ENCODE measurements at places on chromosomes 7 and 10.

GRCh38 chr10:43680035-43680434, 31.4 kb upstream of the ZNF32 start:
- DNase-seq: no peak

- DNase-seq: no peak
Measured at GRCh38 chr7:88256906-88257305, 37.1 kb upstream of the SRI start.

GRCh38 chr7:28442540-28443420, 30.5 kb downstream of the CREB5 start:
- DNase-seq: no peak

- no peak for DNase-seq
Measured at GRCh38 chr7:54743580-54743979, 15.4 kb downstream of the SEC61G start.

GRCh38 chr10:92407305-92408016, 116.5 kb downstream of the MARCHF5 start:
- no peak for DNase-seq

DNA sequence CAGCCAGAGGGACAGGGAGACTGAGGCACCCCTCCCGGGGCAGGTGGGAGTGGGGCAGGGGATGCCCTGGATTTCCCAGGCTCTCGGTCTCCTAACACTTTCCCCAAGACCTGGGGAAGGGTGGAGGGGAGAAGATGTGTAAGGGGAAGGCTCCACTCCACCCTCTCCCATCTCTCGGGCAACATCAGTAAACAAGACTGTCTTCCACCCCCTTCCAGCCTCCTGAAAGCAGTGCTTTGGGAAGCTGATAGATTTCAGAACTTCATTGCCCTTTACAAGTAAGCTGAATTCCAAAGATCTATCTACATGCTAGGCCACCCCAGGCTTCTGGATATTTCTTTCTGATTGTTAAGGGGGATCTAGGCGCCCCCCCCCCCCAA, 3.7 kb downstream of the FLNC start:
- no peak for DNase-seq

GRCh38 chr7:156234666-156235494, 405.7 kb upstream of the RNF32 start:
- DNase-seq: no peak

DNA sequence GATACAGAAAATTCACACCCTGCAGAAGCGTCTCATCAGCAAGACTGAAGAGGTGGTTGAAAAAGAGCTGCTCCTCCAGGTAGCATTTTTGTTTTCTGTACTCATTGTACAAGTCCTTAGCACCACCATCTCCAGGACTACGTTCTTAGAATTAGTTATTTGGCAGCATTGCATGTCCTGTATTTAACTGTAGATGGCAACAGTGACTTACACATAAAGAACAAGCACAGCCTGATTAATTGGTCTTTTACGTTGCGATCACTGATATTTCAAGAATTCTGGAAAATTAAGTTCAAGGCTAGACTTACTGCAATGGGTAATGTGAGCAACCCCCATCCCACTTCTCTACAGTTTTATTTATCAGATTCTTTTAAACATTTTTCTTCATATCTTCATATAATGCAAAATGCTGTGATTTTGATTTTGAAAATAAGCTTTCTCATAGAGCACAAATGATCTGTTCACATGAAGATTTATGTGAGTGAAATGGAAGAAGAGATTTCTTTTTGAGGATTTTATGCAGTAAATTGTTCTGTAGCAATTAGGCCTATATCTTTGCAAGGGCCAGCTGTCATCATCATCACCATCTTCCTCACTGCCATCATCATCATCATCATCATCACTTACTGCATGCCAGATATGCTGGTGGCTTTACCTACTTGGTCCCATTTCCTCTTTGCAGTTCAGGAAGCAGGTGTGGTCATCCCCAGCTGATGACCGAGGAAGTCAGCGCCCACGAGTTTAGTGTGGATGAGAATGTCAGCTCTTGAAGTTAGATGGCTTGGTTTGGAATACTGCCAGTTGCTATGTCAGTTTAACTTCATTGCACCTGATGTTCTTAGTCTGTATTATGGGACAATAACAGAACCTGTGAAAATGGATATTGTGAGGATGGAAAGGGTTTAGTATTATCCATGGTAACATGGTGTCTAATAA, 53.4 kb downstream of the CFAP58 start:
- DNase-seq: no peak

DNA sequence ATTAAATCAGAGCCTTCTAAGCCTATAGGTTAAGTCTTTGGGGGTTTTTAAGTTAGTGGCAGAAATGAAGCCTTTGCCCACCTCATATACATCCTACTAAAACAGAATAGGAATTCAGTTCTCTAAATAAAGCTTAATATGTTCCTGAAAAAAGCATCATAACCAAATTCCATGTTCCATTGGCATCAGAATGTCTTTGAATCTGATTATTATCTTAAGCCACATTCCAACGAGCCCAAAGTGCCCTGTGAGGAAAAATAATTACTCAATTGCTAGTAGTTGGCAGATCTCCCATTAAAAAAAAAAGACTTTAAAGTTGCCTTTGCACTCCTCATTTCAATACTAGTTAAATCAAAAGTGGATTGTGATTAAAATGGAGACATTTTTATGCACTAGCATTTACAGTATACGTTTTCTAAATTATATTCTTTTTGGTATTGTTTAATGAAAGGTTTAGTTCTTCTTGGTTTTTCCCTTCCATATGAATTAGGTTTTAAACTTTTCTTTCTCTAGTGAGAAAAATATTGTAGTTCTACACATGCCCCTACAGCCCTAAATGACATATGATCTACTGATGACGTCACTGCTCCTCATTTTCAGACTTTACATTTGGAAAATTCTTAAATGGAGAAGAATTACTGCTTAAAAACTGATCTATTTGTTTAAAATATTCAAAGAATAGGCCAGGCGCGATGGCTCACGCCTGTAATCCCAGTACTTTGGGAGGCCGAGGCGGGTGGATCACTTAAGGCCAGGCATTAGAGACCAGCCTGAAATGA, 54.3 kb upstream of the CABCOCO1 start:
- DNase-seq: no peak

DNA sequence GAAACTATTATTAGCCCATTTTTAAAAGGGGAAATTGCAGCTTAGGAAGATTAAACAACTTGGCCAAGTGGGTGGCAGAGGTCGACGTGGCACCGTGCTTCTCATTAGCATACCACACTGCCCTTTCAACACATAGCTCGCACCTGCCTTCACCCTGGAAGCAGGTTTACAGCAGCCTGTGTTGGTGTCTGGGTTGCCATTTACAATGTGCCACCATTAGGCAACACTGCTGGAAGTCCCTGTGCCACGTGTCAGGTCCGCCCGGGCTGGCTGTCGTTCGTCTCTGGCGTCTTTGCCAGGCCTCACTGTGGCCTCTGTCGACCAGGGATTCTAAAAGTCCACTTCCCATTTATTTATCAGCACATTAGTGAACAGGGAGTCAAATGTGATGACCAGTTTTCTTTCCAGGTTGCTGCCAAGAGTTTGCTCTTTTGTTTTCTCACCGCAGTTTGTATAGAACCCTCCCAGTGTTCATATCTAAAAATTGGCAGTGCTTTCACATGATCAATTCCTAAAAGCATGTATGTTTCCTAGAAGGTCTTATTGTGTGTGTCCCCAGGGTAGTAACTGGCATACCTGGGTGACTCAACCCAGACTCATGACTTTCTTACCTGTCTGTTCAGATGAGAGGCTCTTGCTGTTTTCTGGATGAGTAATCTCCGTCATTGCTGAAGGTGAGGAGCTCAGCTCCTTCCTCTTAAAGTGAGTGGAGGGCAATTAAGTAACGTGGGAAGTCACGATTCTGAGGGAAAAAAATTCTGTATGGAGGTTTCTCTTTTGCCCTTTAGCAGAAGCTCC, 9.2 kb downstream of the INSIG1 start:
- DNase-seq: no peak

GRCh38 chr7:30470771-30471170, 7.8 kb downstream of the NOD1 start:
- DNase-seq: no peak

DNA sequence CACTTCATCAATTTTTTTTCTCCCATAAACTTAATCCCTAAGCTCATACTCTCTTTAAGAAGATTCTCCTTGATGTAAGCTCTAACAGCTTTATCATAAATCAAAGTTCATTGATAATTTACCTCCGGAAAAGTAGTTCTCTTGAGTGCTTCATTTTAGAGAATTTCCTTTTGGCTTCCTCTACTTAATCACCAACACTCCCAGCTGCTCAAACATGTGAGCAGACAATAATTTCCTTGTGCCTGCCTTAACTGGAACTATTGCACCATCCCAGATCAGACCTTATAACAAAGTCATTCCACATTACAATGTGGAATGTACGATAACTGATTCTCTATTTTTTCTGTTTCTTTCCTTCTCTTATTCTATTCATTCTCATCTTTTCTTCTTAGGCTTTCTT, 5.9 kb downstream of the FEZF1 start:
- no peak for DNase-seq

GRCh38 chr7:127337581-127337980, 54.9 kb downstream of the ZNF800 start:
- DNase-seq: no peak

GRCh38 chr10:13722747-13723653, 136.2 kb downstream of the PRPF18 start:
- no peak for DNase-seq

DNA sequence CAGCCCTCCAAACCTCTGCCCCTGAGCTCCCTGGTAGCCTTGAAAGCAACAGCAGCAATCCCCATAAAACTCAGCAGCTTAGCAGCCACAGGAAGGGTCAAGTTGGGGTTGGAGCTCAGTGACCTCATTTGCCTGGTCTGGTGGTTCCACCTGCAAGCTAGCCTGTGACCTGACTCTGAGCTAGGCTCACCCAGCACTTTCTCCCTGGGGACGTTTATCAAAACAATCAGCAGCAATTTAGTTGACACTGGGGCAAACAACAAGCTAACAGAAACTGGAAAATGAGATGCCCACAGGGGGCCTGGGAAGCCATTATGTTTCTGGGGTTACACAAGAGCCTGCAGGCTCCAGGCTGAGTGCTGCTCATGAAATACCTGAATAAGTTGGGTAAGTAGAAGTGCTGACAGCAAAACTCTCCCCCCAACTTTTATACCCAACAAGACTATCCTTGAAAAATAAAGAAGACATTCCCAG, 22.4 kb upstream of the CRYGN start:
- DNase-seq: no peak

DNA sequence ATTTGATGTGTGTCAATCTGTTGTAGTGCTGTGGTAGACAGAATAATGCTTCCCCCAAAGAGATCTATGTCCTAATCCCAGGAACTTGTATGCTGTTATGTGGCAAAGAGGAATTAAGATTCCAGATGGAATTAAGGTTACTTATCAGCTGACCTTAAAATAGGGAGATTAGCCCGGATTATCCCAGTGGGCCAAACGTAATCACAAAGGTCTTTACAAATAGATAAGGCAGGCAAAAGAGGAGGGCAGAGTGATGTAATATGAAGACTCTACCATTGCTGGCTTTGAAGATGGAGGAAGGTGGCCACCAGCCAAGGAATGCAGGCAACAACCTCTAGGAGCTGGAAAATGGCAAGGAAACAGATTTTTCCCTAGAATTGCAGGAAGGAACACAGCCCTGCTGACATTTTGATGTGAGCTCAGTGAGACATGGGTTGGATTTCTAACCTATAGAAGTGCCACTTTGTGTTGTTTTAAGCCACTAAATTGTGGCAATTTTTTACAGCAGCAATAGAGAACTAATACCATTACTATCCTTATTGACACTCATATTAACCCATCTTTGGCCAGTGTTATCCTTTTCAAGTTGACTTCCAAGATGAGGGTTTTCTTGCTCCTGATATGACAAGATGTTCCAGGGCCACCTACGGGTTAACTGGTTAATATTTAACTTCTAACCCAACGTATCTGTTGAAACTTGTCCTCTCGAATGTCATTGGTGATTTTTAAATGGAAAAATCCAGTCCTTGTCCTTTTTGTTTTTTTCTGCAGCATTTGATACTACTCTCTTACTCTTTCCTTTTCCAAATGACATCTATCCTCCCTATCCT, 29.3 kb downstream of the CYCS start:
- DNase-seq: no peak

DNA sequence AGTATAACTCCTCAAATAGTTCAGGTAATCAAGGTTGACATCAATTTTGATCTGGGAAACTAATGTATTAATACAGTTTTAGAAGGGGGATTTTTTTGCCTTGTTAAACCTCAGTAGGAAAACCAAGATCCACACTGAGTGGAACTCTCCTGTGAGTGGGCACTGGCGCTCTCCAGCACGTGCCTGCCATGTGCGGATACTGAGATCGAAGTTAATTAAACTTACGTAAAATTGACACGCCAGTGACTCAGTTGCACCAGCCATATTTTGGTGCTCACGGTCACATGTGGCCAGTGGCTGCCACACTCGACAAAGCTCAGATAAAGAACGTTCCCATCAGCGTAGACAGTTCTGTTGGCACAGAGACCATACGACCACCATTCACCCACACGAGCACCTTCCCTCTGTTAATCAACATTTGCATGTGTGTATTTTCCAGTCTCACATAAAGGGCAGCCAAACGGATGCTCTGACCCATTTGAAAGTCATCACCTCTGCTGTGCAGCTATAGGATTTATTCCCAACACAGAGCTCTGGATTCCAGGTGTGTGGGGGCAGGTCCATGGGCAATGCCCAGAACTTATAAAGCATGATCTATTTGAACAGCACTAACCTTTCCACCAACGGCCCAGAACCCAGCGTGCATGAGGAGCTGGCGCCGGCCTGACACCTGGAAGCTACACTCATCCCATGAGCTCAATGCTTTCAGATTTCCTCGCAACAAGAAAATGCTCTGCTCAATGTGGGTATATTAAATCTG, 77.7 kb downstream of the VIPR2 start:
- DNase-seq: no peak

DNA sequence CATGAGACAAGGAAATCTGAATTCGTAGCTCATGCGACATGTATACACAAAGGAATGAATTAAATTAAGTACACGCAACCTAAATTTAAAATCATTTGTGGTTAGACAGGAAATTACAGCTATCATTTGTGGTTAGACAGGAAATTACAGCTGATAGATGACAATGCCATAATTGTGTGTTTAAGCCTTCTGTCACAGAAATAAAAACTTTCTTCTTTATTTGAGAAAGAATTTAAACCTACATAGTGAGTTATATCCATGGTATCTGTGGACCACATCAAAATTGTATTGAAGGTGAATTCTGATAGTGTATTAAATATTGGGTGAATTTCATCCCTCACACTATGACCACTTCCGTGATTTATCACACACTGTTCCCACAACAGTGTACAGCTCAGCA, 362.9 kb downstream of the MAGI2 start:
- DNase-seq: no peak

GRCh38 chr10:8037941-8038894, 16.3 kb upstream of the GATA3 start:
- DNase-seq: no peak

GRCh38 chr7:1853986-1854865, 184.1 kb downstream of the ELFN1 start:
- no peak for DNase-seq

DNA sequence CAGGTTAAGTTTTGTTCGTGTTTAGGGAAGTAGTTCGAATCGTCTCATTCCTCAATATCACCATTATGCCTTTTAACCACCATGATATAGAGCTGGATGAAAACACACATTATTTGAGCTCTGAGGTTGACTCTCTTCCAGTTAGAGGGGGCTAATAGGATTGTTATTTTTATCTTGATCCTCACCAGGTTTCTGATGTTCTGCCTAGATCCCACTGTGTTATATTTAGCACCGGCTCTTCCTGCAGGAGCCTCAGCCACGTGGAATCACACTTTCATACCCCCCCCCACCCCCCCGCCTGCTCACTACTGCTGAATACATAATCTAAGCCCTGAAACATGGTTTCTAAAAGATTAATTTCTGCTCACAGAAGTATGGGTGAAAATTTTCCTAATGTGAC, 88.3 kb downstream of the NRCAM start:
- no peak for DNase-seq
